Neural crest cell (in vitro differentiated cells): ENCODE measurements at places on chromosomes 4 and X. TPM values are rescaled to one million over a fixed set of nuclear protein-coding genes. Genes with fewer than 3 reads are reported as not detected.

DNA sequence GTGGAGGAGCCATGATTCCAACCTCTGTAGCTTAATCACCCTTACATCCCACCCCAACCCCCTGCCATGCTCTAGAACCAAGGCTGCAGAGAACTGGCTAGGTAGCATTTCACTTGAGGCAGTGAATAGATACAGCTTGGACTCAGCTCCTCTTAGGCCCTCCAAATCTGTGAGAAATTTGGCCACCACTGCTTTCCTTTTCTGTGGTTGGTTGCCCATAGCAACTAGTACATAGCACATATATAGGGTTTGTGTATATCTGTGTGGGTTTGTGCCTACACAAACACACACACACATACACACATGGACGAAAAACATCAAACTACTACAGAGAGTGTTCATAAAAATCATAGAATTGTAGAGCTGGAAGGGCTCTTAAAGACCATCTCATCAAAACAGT is 52.0 kb upstream of the CCDC160 start:
- peaks cover 71% of the 10 kb centered on the region for H3K4me1 ChIP-seq
- H3K27me3 ChIP-seq = no peaks in the 10 kb centered on the region
- no peak for DNase-seq
- no peak overlapping the region for H3K27ac ChIP-seq

DNA sequence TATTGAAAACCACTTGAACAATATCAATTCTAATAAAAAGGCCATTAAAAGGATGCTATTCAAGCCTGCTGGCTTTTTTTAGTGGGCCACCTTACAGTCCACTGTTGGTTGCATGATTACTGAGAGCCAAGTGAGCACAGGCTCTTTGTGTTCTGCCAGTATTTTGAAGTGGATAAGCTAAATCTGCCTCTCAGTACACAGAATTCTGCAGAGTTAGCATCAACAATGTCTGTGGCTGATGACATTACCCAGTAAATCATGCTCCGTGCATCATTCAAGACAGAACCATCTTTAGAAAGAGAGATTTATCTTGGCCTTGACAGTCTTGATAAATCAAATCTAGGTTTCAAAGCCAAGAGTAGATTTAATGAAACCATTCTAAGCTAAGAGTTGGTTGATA is 119.0 kb upstream of the GNPDA2 start:
- H3K36me3 ChIP-seq = no peaks in the 10 kb centered on the region
- no peaks in the 10 kb centered on the region for H3K27me3 ChIP-seq
- H3K27ac ChIP-seq = no peak overlapping the region
- no peak for DNase-seq

GRCh38 chr4:22202246-22202974 is 253.8 kb upstream of the KCNIP4 start:
- H3K36me3 ChIP-seq = no peaks in the 10 kb centered on the region
- H3K27me3 ChIP-seq = no peaks in the 10 kb centered on the region
- H3K27ac ChIP-seq = no peak overlapping the region
- no peak for DNase-seq

- peaks cover 4% of the 10 kb centered on the region for H3K4me1 ChIP-seq
- H3K27ac ChIP-seq = no peak overlapping the region
- no peak for DNase-seq
- H3K4me3 ChIP-seq = no peak overlapping the region
- H3K27me3 ChIP-seq = no peaks in the 10 kb centered on the region
Measured at GRCh38 chr4:150599547-150599946, 17.6 kb downstream of the MAB21L2 start.

VCX3B gene
- not detected in 2 replicates for total RNA-seq

GRCh38 chrX:109270580-109271484 is 211.1 kb downstream of the GUCY2F start:
- H3K4me1 ChIP-seq = no peaks in the 10 kb centered on the region
- peaks cover 4% of the 10 kb centered on the region for H3K27me3 ChIP-seq
- H3K4me3 ChIP-seq = no peak overlapping the region
- DNase-seq = no peak
- H3K36me3 ChIP-seq = no peaks in the 10 kb centered on the region

GRCh38 chr4:163949976-163950601 is 455.6 kb downstream of the TMA16 start:
- no peaks in the 10 kb centered on the region for H3K4me1 ChIP-seq
- no peaks in the 10 kb centered on the region for H3K36me3 ChIP-seq
- DNase-seq = no peak
- H3K4me3 ChIP-seq = no peak overlapping the region

DNA sequence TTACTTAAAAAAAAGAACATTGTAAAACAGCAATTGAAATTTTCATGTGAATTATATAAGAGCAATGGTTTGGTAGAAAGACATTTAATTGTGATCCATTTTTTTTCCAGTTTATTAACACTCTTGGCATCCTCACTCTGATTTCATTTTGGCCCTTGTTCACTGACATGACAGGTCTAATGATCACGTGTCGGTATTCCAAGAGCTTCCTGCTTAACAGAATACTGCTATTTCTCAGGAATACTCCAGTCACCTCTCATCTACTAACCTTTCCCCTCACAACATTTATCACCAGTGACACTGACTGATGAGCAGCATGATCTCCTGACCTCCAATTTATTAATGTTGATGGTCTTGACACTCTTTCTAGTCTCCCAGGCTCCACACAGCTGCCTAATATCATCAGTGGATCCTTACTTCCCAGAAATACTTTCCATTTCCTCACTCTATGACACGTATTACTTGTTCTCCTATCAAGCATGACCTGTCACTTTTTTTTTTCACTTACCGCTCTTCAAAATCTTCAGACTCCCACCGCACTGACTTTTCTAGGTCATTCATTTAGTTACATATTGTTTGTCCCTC is 847.8 kb upstream of the SLIT2 start:
- no peaks in the 10 kb centered on the region for H3K4me1 ChIP-seq
- H3K4me3 ChIP-seq = no peak overlapping the region
- no peak for DNase-seq
- no peaks in the 10 kb centered on the region for H3K27me3 ChIP-seq
- no peaks in the 10 kb centered on the region for H3K36me3 ChIP-seq

GRCh38 chr4:156252358-156252921 is 298.8 kb upstream of the CTSO start:
- DNase-seq = no peak
- H3K4me1 ChIP-seq = peaks cover 6% of the 10 kb centered on the region
- H3K36me3 ChIP-seq = no peaks in the 10 kb centered on the region

ATP6AP2 gene
- 46.7 and 49.6 TPM in 2 replicates for total RNA-seq

ARR3 gene
- total RNA-seq = not detected in 2 replicates

FHDC1 gene
- total RNA-seq = 52.0 and 54.5 TPM in 2 replicates

GRCh38 chr4:55736605-55737183 is 82.9 kb upstream of the EXOC1L start:
- no peak overlapping the region for H3K4me3 ChIP-seq
- H3K27me3 ChIP-seq = peaks cover 19% of the 10 kb centered on the region
- H3K36me3 ChIP-seq = no peaks in the 10 kb centered on the region
- DNase-seq = no peak
- H3K27ac ChIP-seq = no peak overlapping the region

DNA sequence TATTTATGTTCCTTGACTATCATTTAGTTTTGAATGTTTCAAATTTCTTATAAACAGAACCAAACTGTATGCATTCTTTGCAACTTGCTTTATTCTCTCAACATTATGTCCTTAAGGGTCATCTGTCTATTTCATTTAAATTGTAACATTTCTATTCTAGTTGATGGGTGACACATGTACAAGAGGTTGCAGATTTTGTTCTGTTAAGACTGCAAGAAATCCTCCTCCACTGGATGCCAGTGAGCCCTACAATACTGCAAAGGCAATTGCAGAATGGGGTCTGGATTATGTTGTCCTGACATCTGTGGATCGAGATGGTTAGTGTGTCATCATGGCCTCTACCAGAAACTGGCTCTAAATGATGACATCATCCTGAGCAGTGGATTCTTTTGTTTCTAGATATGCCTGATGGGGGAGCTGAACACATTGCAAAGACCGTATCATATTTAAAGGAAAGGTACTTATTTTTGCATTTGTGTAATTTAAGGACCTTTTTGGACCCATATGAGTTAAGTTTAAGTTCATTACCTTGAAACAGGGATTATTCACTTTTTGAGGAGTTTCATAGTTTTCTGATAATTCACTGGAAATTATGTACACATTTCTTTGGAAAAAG is 6.1 kb downstream of the LIAS start:
- peaks cover 2% of the 10 kb centered on the region for H3K36me3 ChIP-seq
- peaks cover 9% of the 10 kb centered on the region for H3K4me1 ChIP-seq
- DNase-seq = no peak
- H3K27me3 ChIP-seq = no peaks in the 10 kb centered on the region
- no peak overlapping the region for H3K27ac ChIP-seq

GRCh38 chr4:102387552-102388150 is 42.4 kb upstream of the SLC39A8 start:
- peaks cover 5% of the 10 kb centered on the region for H3K4me1 ChIP-seq
- no peak overlapping the region for H3K27ac ChIP-seq
- no peak overlapping the region for H3K4me3 ChIP-seq
- no peaks in the 10 kb centered on the region for H3K36me3 ChIP-seq

- no peak overlapping the region for H3K4me3 ChIP-seq
- peaks cover 23% of the 10 kb centered on the region for H3K4me1 ChIP-seq
- peaks cover 77% of the 10 kb centered on the region for H3K27me3 ChIP-seq
- DNase-seq = no peak
- no peaks in the 10 kb centered on the region for H3K36me3 ChIP-seq
Measured at GRCh38 chr4:24322511-24322910, 261.8 kb downstream of the DHX15 start.

- no peaks in the 10 kb centered on the region for H3K4me1 ChIP-seq
- no peak overlapping the region for H3K27ac ChIP-seq
- peaks cover 38% of the 10 kb centered on the region for H3K36me3 ChIP-seq
- no peaks in the 10 kb centered on the region for H3K27me3 ChIP-seq
- DNase-seq = no peak
- no peak overlapping the region for H3K4me3 ChIP-seq
Measured at GRCh38 chr4:67483868-67484602, 61.3 kb downstream of the CENPC start.

DNA sequence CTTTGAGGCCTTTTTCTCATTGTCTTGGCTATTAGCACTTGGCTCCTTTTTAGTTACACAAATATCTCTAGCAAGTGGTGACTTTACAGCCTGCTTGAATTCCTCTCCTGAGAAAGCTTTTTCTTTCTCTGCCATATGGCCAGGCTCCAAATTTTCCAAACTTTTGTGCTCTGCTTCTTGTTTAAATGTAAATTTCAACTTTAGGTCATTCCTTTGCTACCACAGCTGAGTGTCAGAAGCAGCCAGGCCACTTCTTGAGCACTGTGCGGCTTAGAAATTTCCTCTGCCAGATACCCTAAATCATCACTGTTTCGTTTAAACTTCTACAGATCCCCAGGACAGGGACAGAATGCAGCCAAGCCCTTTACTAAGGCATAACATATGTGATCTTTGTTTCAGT is 222.4 kb downstream of the FBXO8 start:
- no peak overlapping the region for H3K27ac ChIP-seq
- H3K4me1 ChIP-seq = no peaks in the 10 kb centered on the region
- H3K36me3 ChIP-seq = no peaks in the 10 kb centered on the region
- no peak for DNase-seq
- H3K27me3 ChIP-seq = peaks cover 4% of the 10 kb centered on the region

MCUB gene
- total RNA-seq = 15.9 and 18.1 TPM in 2 replicates

GRIPAP1 gene
- 55.3 and 63.2 TPM in 2 replicates for total RNA-seq

GPR78 gene
- not detected in 2 replicates for total RNA-seq

DNA sequence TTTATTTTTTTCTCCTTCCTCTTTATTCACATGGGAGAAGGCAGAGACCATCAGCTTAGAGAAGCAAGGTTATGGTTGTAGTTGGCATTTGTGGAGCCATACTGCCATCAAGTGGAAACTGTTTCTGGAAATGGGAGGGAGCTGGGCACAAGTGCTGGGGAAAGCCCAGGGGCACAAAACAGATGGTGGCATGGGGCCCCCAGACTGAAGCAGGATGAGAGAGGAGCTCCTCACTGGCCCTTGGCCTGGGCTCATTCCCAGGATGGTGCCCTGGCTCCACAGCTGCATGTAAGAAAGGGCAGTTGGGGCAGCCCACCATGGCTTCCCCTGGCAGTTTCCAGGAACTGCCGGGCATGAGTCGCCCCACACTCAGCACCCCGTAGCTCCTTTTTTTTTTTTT is 59.2 kb downstream of the NBDY start:
- H3K27ac ChIP-seq = no peak overlapping the region
- no peaks in the 10 kb centered on the region for H3K27me3 ChIP-seq
- peaks cover 36% of the 10 kb centered on the region for H3K36me3 ChIP-seq
- peaks cover 17% of the 10 kb centered on the region for H3K4me1 ChIP-seq
- no peak overlapping the region for H3K4me3 ChIP-seq

DNA sequence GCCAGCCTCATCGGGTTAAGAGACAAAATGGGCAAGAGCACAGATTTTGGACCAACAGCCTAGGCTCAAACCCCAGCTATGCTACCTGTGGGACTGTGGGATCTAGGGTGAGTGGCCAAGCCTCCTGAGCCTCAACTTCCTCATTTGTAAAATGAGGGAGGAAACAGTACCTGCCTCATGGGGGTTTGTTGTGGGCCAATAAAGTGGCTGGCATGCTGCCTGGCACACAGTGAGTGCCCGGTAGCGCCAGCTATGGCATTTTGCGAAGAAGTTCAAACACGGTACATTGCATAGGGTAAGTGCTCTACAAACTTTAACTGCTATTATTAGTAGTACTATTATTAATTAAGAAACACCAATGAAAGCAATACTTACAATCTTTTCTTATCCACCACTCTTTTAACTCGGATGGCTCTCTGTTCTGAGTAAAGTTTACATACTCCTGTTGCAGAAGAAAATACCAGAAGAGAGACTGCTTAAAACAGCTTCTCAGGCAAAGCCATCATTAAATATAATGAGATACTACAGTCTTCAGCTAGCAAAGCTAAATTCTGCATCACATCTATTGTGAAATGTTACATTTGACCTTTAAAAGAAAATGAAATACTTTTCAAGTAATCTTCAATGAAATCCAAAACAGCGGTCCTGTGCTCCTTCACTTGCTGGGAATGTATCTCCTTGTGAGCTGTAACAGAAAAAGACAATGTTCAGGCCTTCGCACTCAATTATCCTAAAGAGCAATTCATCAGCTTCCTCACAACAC is 70.1 kb downstream of the NSG1 start:
- H3K4me3 ChIP-seq = no peak overlapping the region
- H3K27ac ChIP-seq = no peak overlapping the region
- peaks cover 16% of the 10 kb centered on the region for H3K36me3 ChIP-seq
- DNase-seq = no peak

- H3K27me3 ChIP-seq = peaks cover 18% of the 10 kb centered on the region
- DNase-seq = no peak
- no peaks in the 10 kb centered on the region for H3K36me3 ChIP-seq
- H3K4me3 ChIP-seq = no peak overlapping the region
- H3K4me1 ChIP-seq = no peaks in the 10 kb centered on the region
- H3K27ac ChIP-seq = no peak overlapping the region
Measured at GRCh38 chr4:48203819-48204218, 65.8 kb downstream of the TEC start.

GRCh38 chr4:7590189-7590588 is 155.5 kb upstream of the PSAPL1 start:
- H3K36me3 ChIP-seq = no peaks in the 10 kb centered on the region
- no peak overlapping the region for H3K4me3 ChIP-seq
- no peak for DNase-seq
- peaks cover 8% of the 10 kb centered on the region for H3K27me3 ChIP-seq
- peaks cover 14% of the 10 kb centered on the region for H3K4me1 ChIP-seq

DNA sequence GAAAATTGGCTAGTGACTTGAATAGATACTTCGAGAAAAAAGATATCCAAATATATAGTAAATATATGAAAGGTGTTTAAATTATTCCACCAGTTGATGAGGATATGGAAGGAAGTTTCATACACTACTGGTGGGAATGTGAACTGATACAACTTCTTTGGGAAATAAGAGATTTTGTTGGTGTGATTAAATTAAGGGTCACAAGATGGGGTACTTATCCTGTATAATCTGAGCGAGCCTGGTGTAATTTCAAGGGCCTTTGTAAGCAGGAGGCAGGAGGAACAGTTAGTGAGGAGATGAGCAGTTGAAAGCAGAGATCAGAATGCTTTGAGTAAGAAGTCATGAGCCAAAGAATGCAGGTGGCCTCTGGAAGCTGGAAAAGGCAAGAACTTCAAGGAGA is 192.2 kb downstream of the KCTD8 start:
- no peaks in the 10 kb centered on the region for H3K27me3 ChIP-seq
- H3K27ac ChIP-seq = no peak overlapping the region
- H3K36me3 ChIP-seq = no peaks in the 10 kb centered on the region
- no peaks in the 10 kb centered on the region for H3K4me1 ChIP-seq
